ENCODE measurements at places on chromosomes 2 and 18.

GRCh38 chr2:35081001-35081621 lies 1274.5 kb upstream of the CRIM1 start:
- no peak for DNase-seq

GRCh38 chr2:15127301-15127700 lies 433.8 kb downstream of the NBAS start:
- no peak for DNase-seq

GRCh38 chr2:234650911-234651310 lies 154.0 kb upstream of the ARL4C start:
- no peak for DNase-seq

- DNase-seq = no peak
These were observed 15.7 kb downstream of the IGFBP5 start for GRCh38 chr2:216679658-216680024.

- no peak for DNase-seq
These were observed 45.7 kb downstream of the CCDC93 start for GRCh38 chr2:117967977-117968718.

DNA sequence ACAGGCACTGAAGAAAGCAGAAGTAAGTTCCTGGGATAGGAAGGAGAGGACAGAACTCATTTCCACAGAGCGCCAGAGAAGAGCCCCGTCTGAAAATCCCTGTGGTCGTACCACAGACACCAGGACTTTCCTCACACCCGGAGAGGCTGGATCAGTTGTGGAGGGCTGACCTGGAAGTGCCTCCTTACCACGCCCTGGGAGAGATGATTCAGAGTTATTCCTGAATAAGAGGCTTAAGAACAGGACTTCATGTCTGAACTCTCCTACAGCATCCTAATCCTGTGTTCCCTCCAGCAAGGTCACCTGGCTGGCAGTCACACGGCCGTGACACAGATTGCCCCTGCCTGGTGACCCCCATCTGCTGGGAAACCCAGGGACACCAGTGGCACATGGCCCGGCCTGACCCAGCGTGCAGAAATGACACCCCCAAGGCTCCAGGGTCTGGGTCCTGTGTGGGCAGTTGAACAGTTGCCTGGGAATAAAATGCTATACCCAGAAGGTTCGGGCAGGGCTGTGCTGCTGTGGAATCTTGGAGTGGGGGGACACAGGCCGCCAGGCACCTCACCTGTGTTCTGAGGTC lies 105.9 kb downstream of the PXDN start:
- no peak for DNase-seq

DNA sequence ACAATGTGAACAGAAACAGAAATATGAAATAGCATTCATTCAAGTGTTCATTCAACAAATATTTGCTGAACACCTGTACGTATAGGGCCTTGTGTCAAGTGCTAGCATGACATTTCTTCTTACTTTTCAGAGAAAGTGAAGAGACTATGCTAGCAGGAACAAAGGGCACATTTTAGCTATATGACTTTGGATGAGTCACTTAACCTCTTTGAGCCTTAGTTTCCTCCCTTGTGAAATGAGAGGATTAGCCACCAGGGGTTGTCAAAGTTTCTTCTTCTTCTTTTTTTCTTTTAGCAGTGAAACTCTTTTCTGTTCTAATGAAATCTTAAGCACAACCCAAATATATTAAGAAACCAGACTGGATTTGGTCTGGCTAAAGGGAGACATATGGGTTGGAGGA lies 53.1 kb downstream of the FIGN start:
- no peak for DNase-seq

DNA sequence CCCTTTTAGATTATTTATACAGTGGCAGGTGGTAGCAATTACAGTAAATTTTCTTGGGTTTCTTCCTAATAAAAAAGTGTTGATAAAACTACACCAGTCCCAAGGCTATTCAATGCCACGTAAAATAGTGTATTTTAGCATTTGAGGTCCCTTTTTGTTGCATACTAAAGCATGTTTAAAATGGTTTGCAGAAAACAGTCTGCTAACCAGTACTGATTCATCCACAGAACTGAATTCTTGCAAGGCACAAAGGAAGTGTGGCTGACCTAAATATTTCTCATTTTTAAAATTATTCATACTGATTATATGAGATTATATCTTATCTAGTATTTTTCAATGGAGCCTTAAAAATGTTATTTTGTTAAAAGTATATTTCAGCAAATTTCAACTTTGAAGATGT lies 98.1 kb downstream of the SMAD2 start:
- no peak for DNase-seq
